LoVo (cell line): ENCODE measurements at places on chromosomes 1 and 21.

- peak; percentile 87 for DNase-seq
These were observed 2.5 kb upstream of the MEF2D start for GRCh38 chr1:156502894-156503697.

DNA sequence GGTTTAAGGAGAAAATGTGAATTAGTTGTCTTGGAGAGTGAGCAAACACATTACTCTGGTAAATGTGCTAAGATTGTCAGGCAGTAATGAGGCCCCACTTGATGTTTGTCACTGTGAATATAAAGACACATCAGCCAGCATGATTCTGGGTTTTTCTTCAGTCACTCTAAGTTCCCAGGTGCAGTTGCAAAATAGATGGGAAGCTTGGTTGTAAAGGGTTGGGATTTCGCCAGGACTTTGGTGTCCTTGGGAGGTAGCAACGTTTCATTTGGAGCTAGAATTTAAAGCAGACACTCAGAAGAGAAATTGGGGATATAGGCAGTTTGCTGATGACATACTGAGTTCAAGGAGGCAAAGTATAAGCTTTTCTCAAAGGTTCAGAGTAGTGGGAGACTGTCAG, 154.3 kb downstream of the MAST2 start:
- no peak for DNase-seq

- DNase-seq = no peak
These were observed 61.4 kb upstream of the CNN3 start for GRCh38 chr1:94988356-94988755.

- DNase-seq = no peak
These were observed 6.8 kb downstream of the USH2A start for GRCh38 chr1:216416488-216416887.

GRCh38 chr1:212158912-212159796, 123.6 kb downstream of the DTL start:
- no peak for DNase-seq

DNA sequence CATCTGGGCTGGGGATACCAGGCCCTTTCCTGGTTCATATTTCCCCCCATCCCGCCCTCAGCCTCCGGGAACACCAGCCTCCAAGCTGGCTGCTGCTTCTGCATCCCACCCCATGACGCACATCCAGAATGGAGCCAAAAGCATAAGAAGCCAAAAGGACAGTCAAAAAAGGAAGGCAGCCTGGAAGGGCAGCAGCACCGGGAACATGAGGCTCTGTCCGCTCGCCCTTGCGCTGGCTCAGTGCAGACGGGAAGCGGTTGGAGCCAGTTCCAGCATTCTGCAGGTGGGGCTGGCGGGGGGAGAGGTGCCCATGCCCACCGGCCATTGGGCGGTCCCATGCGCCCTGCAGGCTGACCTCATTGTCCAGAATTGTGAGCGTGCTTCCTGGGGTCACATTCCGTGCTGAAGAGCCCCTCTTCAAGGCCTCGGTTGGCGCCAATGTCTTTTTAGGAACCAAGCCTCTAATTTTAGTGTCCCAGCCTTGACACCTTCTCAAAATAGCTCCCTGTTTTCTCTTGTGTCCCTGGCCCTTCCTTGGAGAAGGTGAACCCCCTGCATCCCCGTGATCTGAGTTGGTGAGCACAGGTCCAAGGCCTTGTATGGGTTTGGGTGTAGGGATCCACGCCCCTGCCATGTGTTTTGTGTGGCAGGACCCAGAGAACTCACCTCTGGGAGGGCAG, 28.4 kb upstream of the NPPB start:
- no peak for DNase-seq

DNA sequence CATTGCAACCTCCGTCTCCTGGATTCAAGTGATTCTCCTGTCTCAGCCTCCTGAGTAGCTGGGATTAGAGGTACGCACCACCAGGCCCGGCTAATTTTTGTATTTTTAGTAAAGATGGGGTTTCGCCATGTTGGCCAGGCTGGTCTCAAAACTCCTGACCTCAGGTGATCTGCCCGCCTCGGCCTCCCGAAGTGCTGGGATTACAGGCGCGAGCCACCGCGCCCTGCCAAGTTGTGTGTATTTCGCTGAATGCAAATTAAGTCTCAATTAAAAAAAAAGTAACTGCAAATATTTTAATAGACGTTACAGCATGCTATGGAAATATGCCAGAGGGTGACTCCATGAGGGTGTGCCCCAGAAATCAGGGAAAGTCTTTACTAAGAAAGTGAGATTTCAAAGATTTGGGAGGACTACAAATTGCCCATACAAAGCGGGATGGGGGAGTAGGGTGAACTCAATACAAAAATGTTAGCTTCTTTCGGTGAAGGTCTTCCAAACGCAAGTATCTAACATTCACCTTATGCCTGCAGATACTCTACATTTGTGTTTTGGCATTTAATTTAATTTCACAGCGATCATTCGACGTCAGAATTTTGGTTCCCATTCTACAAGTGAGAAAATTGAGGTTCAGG, 85.6 kb downstream of the NKAIN1 start:
- DNase-seq = peak; percentile 20

GRCh38 chr1:3593334-3593733, 18.0 kb downstream of the MEGF6 start:
- DNase-seq = no peak

DNA sequence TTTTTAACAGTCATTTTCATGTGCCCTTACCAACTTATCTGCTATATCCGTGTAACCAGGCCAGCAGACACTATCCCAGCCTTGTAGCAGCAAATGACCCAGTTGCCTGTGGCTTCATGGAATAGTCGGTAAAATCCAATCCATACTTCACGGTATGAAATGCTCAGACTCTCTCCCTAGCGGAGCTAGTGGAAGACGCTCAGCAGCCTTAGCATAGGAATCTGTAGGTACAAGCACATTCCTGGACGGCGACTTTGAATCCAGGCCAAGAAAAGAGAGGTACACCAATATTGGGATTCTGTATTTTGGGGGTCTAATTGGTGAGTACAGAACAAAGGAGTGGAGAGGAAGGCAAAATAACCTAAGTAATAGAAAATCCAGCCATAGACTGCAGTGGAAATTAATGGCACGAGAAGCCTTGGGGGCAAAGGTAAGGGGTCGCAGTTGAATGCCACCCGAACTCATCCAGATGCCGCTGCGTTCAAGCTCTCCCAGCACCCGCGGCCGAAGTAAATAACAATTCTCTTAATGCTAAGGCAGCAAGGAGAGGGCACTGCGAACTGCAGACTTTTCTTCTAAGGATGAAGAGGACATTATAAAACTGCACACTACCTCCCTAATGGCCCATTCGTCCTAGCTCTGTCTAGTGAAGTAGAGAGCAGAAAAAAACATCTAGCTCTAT, 17.7 kb upstream of the TBX15 start:
- no peak for DNase-seq

- DNase-seq = no peak
These were observed 544 bp upstream of the CCT8 start for GRCh38 chr21:29074007-29074376.

- DNase-seq = no peak
These were observed 133.5 kb downstream of the UCK2 start for GRCh38 chr1:165960881-165961280.

GRCh38 chr1:239308701-239309333, 77.6 kb upstream of the CHRM3 start:
- DNase-seq = peak; percentile 28

DNA sequence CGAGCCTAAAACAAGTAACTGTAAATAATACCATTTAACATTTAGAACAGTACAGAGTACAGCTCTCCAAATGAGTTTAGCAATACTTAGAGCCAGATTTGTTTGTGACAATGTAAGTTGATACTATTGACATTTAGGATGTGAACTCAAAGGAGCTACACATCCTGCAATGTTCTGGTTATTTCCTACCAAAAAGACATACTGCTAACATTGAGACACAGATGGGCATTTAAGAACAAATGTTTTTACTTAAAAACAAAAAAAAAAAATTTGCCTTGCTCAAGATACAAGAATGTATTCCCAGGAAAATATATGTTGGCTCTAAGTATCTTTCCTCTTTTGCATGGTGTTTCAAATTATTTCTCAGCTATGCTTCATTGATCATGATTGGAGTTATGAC, 1464.8 kb upstream of the PRMT6 start:
- no peak for DNase-seq

DNA sequence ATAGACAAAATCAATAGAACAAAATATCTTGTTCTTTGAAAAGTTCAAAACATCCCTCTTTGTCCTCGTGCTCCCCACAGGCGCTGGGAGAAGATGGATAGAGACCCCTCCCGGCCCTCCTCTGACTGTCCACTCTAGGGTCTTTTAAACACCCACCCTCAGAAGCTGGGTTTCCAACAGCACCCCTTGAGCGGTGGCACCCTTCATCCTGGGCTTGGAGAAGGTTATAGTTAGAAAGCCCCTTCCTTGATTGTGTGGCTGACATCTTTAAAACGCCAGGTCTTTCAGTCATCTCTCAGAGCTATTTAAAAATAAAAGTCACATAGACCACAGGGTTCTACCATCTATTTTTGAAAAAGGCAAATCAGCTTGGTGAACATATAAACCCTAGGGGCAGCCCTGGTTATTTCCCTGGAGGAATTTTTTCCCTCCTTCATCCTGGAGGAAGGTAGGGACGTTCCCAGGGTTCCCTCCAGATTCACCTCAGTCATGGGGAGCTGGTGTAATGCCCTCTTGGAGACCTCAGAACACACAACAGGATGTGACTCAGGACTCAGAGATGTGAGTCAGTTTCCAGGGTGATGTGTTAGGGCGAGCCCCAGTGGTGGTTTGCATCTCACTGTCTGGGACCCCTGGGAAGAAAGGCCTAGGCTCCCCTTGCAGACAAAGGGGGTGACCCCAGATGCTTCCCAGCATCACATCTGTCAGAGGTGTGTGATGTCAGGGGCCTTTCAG, 138.5 kb downstream of the CLIC6 start:
- peak; percentile 86 for DNase-seq

- no peak for DNase-seq
These were observed 16.3 kb downstream of the SLC19A1 start for GRCh38 chr21:45525910-45526306.

GRCh38 chr1:16352842-16353535, 709 bp upstream of the FBXO42 start:
- DNase-seq = no peak

- no peak for DNase-seq
These were observed 6.7 kb downstream of the TAGLN2 start for GRCh38 chr1:159918352-159919200.

GRCh38 chr1:160641323-160642280, 5.2 kb downstream of the SLAMF1 start:
- DNase-seq = no peak

DNA sequence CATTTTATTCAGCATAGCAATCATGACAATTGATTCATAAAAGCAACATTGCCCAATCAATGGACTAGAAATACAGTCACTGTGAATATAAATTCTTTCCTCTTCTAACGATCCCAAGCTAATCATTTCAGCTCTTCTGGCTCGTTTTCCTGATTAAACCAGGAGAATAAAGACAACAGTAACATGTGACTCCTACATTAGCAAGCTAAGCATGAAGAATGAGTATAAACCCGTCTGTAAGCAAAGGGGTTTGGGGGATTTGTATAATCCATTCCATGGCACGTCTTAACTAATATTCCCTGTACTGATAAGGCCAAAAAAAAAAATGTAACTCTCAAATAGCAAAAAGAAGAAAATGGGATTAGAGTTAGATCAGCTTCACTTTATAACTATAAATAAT, 21.6 kb downstream of the IRF2BP2 start:
- no peak for DNase-seq

DNA sequence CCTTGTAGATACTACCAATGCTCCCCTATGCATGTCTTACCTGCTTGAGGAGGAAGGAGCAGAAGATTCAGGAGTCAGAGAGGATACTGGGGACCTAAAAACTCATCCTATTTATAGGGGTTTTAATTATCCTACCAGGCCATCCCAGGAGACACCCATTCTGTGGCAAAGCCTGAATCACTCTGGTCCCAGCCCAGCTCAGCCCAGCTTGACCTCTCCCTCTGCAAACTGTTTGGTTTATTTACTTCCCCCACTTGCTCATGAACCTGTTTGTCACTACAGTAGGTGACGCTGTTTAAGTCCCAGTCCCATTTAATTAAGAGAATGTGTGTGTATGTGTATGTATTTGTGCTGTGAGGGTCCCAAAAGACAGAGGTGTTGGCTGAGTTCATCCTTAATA, at the start of gene RPTN:
RPTN (minus strand) TSS at position 85 of the 400 bp plus-strand sequence. CDS start 1,339 bp downstream, outside the sequence.
- DNase-seq = no peak

DNA sequence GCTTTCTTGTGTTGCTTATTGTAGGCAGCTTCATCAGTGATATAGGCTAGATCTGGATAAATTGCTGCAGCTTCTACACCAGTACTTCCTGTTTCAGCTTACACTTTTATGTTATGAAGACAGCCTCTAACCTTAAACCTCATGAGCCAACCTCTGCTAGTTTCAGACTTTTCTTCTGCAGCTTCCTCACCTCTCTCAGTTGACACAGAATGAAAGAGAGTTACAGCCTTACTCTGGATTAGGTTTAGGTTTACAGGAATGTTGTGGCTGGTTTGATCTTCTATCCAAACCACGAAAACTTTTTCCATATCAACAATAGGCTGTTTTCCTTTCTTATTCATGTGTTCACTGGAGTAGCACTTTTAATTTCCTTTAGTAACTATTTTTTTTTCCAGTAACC, 76.9 kb upstream of the RNPC3 start:
- no peak for DNase-seq

DNA sequence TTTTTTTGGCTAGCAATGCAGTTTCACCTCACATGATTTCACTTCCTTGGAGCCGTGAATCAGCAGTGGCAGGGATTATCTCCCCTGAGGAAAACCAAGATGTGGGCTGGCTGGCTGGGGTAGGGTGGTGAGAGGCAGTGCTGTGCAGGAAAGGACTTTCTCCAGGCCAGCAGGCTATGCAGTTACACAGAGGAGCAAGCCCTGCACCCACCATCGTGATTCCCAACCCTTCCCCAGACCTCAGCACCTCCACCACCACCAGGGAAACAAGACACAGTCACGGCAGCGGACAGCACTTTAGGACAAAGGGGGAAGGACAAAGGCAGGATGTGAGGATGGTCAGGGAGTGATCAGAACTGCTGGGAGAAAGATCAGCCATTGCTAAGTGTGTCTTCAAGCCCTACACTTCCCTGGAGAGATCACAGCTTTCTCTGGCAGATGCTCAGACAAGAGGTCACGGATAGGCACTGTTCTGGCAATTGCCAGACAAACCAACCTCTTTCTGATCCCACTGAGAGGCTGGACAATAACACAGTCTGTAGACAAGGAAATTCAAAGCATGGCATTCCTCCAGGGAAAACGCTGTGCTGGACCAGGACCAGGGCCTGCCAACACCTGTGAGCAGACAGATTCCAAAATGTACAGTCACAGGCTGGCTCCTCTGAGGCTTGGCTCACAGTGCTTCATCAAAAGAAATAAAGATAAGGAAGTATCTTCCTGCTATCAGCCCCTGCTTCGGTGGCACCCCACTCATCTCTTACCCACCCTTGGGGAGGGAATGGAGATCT, 509.4 kb downstream of the SMYD3 start:
- peak; percentile 45 for DNase-seq

GRCh38 chr1:67339623-67340343, 32.1 kb downstream of the IL12RB2 start:
- no peak for DNase-seq
